ENCODE measurements at places on chromosomes 1 and 21. TPM values are rescaled to one million over a fixed set of nuclear protein-coding genes. Genes with fewer than 3 reads are reported as not detected.

GRCh38 chr21:34887105-34887442 is 162.0 kb downstream of the RUNX1 start:
- no peak for DNase-seq
- no peak overlapping the region for H3K27ac ChIP-seq
- no peaks in the 10 kb centered on the region for H3K4me1 ChIP-seq

DNA sequence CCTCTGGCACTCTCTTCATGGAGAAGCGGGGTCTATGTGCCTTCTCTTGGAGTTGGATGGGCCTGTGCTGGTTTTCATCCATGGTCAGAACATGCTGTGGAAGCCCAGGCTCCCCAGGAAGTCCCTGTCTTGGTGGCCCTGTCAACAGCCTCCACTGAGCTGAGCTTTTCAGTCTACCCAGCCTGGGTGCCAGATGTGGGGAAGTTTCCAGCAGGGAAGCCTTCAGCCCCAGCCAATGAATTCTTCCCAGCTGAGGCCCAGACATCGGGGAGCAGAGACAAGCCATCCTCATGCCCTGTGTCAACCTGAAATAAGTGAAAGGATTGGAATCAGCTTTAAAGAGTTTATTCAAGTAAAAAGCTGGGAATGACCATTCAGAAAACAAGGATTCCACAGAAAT is 75.1 kb upstream of the PGBD5 start:
- no peak overlapping the region for H3K27ac ChIP-seq
- no peaks in the 10 kb centered on the region for H3K27me3 ChIP-seq
- no peaks in the 10 kb centered on the region for H3K36me3 ChIP-seq
- no peak overlapping the region for H3K4me3 ChIP-seq
- no peaks in the 10 kb centered on the region for H3K4me1 ChIP-seq
- DNase-seq, result no peak

GRCh38 chr21:38958940-38959691 is 153.4 kb downstream of the ETS2 start:
- peak; percentile 32 for DNase-seq
- H3K4me3 ChIP-seq, result no peak overlapping the region
- no peak overlapping the region for H3K27ac ChIP-seq
- peaks cover 8% of the 10 kb centered on the region for H3K4me1 ChIP-seq
- no peaks in the 10 kb centered on the region for H3K27me3 ChIP-seq
- H3K36me3 ChIP-seq, result no peaks in the 10 kb centered on the region

- DNase-seq, result no peak
- peaks cover 6% of the 10 kb centered on the region for H3K4me1 ChIP-seq
- H3K4me3 ChIP-seq, result no peak overlapping the region
- no peak overlapping the region for H3K27ac ChIP-seq
- no peaks in the 10 kb centered on the region for H3K27me3 ChIP-seq
These were observed 10.3 kb downstream of the WLS start for GRCh38 chr1:68221980-68222373.

- H3K4me1 ChIP-seq, result peaks cover 5% of the 10 kb centered on the region
- H3K36me3 ChIP-seq, result no peaks in the 10 kb centered on the region
- no peaks in the 10 kb centered on the region for H3K27me3 ChIP-seq
- no peak overlapping the region for H3K27ac ChIP-seq
- no peak for DNase-seq
These were observed 45.8 kb upstream of the WNT2B start for GRCh38 chr1:112462953-112463279.

DNA sequence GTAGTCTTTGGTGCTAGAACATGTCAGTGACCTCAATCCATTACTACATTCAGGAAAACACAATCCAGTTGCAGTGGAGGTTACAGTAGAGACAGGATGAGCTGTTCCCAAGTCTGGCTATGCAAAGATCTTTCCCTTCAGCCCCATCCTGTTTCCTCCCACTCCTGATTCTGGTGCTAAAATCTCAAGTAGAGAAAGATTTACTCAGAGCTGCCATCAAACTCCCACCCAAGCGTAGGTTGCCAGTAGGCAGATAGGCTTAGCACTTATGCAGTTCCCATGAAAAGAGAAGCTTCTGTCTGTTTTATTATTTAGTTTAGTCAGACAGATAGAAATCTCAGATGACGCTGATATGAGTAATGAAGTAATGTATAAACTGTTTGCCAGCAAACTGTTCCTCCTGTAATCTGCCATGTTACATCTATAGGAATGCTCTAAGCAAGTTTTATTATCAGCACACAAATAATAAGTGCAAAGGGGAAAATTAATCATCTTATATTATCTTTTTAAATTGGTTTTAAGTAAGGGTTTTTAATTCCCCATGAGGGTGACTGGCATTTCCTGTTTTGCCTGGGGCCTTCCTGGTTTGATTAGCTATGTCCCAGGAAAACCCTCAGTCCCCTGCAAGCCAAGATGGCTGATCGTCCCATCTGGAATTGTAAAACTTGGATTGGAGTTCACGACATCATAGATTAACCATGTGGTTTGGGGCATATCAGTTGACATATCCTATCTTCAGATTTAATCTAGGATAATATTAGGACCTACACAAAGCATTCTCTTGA is 188.3 kb upstream of the PALMD start:
- DNase-seq, result no peak
- no peak overlapping the region for H3K27ac ChIP-seq
- no peaks in the 10 kb centered on the region for H3K27me3 ChIP-seq
- H3K36me3 ChIP-seq, result no peaks in the 10 kb centered on the region
- no peaks in the 10 kb centered on the region for H3K4me1 ChIP-seq

DNA sequence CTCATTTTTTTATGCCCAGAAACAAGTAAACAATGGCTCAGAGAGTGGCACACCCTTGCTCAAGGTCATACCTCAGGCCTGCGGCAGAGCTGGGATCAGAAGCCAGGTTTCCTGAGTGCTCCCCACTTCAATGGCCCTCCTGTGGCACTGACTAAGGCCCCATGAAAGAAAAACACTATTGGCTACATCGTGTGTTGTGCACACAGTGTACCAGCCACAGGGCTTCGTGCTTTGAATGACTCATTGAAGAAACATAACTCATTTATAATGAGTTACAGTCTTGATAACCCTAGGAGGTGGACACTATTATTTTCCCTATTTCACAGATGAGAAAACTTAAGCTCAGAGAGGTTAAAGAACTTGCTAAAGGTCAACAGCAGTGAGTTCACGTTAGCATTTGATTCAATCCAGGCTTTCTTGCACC is 91.2 kb downstream of the TRABD2B start:
- no peak for DNase-seq
- H3K27ac ChIP-seq, result no peak overlapping the region
- no peaks in the 10 kb centered on the region for H3K36me3 ChIP-seq

- peak; percentile 69 for DNase-seq
- peaks cover 43% of the 10 kb centered on the region for H3K4me1 ChIP-seq
- H3K27ac ChIP-seq, result peak overlapping the region; percentile 18
- H3K27me3 ChIP-seq, result no peaks in the 10 kb centered on the region
- no peak overlapping the region for H3K4me3 ChIP-seq
- H3K36me3 ChIP-seq, result no peaks in the 10 kb centered on the region
These were observed 382.5 kb upstream of the VAMP3 start for GRCh38 chr1:7388488-7389185.

DNA sequence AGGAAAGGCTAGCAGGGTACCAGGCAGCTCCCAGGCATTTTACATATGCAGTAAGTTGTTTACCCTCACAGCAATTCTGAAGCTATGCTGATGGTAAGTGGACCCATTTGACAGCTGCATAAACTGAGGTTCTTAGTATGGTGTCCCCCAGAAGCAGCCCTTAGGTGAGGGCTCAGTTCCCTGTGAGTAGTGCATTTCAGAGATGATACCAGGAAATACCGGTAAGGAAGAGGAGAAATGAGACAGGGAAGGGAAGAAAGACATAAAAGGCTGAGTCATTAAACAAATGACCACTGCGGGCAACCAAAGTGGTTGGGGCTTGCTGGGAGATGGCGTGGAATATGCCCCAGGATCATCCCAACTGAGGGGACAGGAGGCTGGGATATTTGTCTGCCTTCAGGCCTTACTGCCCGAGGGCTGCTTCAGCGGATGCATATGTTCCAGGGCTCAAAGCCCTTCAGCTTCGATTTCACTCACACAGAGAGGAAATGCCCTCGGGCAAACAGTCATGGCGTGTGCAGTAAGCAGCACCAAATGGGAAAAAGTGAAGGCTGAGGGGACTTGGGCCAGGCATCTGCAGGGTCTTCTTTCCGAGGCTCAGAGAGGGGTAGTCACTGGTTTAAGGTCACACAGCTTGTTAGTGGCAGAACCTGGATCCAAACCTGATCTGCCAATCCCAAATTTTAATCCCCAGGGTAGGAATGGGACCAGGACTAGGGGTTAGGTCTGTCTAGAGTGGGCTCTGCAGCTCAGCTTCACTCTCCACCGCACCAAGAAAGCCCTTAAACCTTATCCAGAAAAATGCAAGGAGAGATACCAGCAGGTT is 133.7 kb upstream of the RUNX3 start:
- H3K27ac ChIP-seq, result no peak overlapping the region
- H3K27me3 ChIP-seq, result no peaks in the 10 kb centered on the region
- no peak overlapping the region for H3K4me3 ChIP-seq
- no peak for DNase-seq
- no peaks in the 10 kb centered on the region for H3K4me1 ChIP-seq

- H3K27me3 ChIP-seq, result no peaks in the 10 kb centered on the region
- DNase-seq, result no peak
- H3K4me3 ChIP-seq, result no peak overlapping the region
- no peaks in the 10 kb centered on the region for H3K4me1 ChIP-seq
- no peak overlapping the region for H3K27ac ChIP-seq
These were observed 152.9 kb downstream of the FCRL5 start for GRCh38 chr1:157399343-157399983.

GRCh38 chr1:82048596-82048995 is 247.9 kb downstream of the ADGRL2 start:
- H3K36me3 ChIP-seq, result no peaks in the 10 kb centered on the region
- no peaks in the 10 kb centered on the region for H3K4me1 ChIP-seq
- H3K4me3 ChIP-seq, result no peak overlapping the region
- H3K27me3 ChIP-seq, result no peaks in the 10 kb centered on the region

GRCh38 chr1:17805869-17806684 is 50.9 kb downstream of the ACTL8 start:
- no peak for DNase-seq
- H3K27me3 ChIP-seq, result no peaks in the 10 kb centered on the region
- H3K4me1 ChIP-seq, result no peaks in the 10 kb centered on the region
- H3K36me3 ChIP-seq, result no peaks in the 10 kb centered on the region
- no peak overlapping the region for H3K27ac ChIP-seq

- H3K27ac ChIP-seq, result no peak overlapping the region
- no peak overlapping the region for H3K4me3 ChIP-seq
- no peak for DNase-seq
- H3K4me1 ChIP-seq, result no peaks in the 10 kb centered on the region
These were observed 18.3 kb upstream of the SELP start for GRCh38 chr1:169648187-169648586.

DNA sequence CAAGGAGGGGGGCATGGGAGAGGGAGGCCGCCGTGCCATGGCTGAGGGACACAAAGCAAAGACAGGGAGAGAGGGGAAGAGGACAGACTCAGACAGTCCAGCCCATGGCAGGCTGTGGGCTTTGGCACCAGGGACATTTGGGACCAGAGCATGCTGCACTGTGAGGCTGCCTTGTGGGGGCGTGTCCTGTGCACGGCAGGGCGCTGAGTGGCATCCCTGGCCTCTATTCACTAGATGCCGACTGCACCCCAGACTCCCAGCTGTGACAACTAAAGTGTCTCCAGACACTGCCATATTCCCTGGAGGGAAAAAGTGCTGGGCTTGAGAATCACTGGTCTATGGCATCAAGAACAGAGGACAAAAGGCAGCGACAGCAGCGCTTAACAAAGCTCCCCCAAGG is 18.6 kb upstream of the PRDM15 start:
- no peak overlapping the region for H3K27ac ChIP-seq
- H3K36me3 ChIP-seq, result no peaks in the 10 kb centered on the region
- no peaks in the 10 kb centered on the region for H3K27me3 ChIP-seq
- H3K4me1 ChIP-seq, result no peaks in the 10 kb centered on the region
- H3K4me3 ChIP-seq, result no peak overlapping the region
- DNase-seq, result no peak

- no peak overlapping the region for H3K4me3 ChIP-seq
- H3K27me3 ChIP-seq, result no peaks in the 10 kb centered on the region
- no peaks in the 10 kb centered on the region for H3K4me1 ChIP-seq
- no peak overlapping the region for H3K27ac ChIP-seq
- DNase-seq, result no peak
These were observed 11.8 kb downstream of the TP73 start for GRCh38 chr1:3663999-3664699.

GRCh38 chr1:227549892-227550291 is 13.5 kb upstream of the ZNF678 start:
- H3K27ac ChIP-seq, result no peak overlapping the region
- H3K27me3 ChIP-seq, result no peaks in the 10 kb centered on the region
- no peaks in the 10 kb centered on the region for H3K36me3 ChIP-seq
- H3K4me1 ChIP-seq, result peaks cover 12% of the 10 kb centered on the region

GRCh38 chr1:17763995-17764394 is 8.9 kb downstream of the ACTL8 start:
- H3K27ac ChIP-seq, result no peak overlapping the region
- no peaks in the 10 kb centered on the region for H3K36me3 ChIP-seq
- H3K4me1 ChIP-seq, result no peaks in the 10 kb centered on the region
- no peak for DNase-seq

GRCh38 chr1:209238356-209238755 is 345.2 kb upstream of the CAMK1G start:
- no peak overlapping the region for H3K4me3 ChIP-seq
- H3K36me3 ChIP-seq, result no peaks in the 10 kb centered on the region
- H3K4me1 ChIP-seq, result no peaks in the 10 kb centered on the region
- no peak for DNase-seq
- no peak overlapping the region for H3K27ac ChIP-seq

GRCh38 chr1:103527331-103527730 is 1.8 kb downstream of the RNPC3 start:
- H3K27ac ChIP-seq, result no peak overlapping the region
- no peaks in the 10 kb centered on the region for H3K27me3 ChIP-seq
- no peaks in the 10 kb centered on the region for H3K36me3 ChIP-seq
- no peak overlapping the region for H3K4me3 ChIP-seq

DNA sequence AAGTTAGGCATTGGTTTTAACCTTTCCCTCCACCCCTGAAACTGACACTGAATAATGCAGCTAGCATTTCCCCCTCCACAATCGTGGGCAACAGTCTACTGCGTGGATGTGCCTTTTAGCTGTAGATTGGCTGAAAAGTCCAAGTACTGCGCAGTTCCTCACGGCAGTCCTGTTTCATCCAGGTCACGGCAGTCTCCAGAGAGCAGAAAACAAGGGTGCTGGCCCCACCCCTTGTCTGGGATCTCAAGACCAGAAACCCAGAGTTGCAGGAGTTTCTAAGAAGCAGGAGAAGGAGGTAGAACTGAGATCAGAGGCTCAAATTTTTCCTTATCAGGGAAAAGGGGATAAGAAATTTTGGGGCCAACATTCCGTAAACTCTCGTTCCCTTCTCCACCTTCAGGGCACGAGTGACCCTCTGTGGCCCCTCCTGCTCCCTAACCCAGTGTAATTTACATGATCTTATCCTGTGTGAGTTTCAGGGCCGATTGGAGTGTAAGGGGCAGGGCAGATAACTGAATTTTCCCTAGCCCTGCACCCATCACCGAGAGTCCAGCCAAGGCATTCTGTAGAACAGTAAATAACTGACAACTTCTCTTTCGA is 25.9 kb upstream of the PLA2G2C start:
- peaks cover 27% of the 10 kb centered on the region for H3K4me1 ChIP-seq
- H3K27me3 ChIP-seq, result no peaks in the 10 kb centered on the region
- no peak overlapping the region for H3K27ac ChIP-seq
- H3K36me3 ChIP-seq, result no peaks in the 10 kb centered on the region
- H3K4me3 ChIP-seq, result no peak overlapping the region

Gene RPTN
- total RNA-seq, result 0.06 TPM

Gene MTARC2
- 56.7 TPM for total RNA-seq

Gene SYNC
- total RNA-seq, result 11.8 TPM

Gene MAN1A2
- total RNA-seq, result 69.5 TPM

Gene ARHGEF16
- 25.7 TPM for total RNA-seq

Gene TMEM200B
- total RNA-seq, result 41.3 TPM

Gene PARP1
- 199 TPM for total RNA-seq

Gene FCRL3
- total RNA-seq, result 0.47 TPM

Gene HES2
- total RNA-seq, result 2.4 TPM

Gene CR1L
- not detected for total RNA-seq

Gene MPL
- 0.47 TPM for total RNA-seq

All from testis (tissue), 5 donors.